ENCODE measurements at places on chromosomes 3 and 15.

DNA sequence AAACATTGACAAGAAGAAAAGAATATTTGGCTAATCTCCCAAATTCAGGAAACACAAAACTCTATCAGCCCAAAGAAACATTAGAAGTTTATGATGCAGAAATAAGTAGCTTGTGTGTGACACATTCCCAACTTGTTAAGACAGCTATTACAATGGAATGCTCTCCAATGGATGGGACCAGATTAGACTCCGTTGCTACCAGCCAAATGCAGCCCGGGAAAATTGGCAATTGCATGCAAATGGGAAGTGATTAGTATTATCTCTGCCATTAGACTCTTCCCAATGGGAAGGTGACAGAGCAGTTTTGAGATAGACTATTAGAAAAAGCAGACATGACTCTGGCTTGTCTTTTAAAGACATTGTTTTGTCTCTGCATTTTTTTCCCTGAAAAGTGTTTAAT lies 37.4 kb upstream of the KCNMB2 start:
- no peak for DNase-seq

GRCh38 chr3:55059027-55059629 lies 131.3 kb upstream of the LRTM1 start:
- DNase-seq, result no peak

DNA sequence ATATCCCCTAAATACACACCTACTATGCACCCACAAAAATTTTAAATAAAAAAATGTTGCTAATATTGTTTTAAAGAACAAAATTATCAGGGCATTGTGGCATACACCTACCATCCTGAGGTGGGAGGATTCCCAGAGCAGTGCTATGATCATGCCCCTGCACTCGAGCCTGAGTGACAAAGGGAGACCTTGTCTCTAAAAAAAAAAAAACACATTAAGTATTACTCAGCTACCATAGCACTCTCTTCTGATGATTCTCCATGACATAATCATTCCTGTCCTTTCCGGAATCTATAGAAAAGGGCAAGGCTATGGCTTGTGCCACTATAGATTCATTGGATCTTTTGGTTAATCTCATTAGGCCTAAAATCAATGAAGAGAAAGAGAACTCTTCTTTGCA lies 77.4 kb downstream of the ACAP2 start:
- DNase-seq, result no peak

GRCh38 chr3:38653685-38654537 lies 4.4 kb upstream of the SCN5A start:
- no peak for DNase-seq

- no peak for DNase-seq
Measured at GRCh38 chr3:61522626-61523025, 38.7 kb upstream of the PTPRG start.
